ENCODE measurements at places on chromosomes 5 and 9. TPM values are rescaled to one million over a fixed set of nuclear protein-coding genes. Genes with fewer than 3 reads are reported as not detected.
A peak's percentile ranks its signal among the peaks of the same experiment; 100 is the strongest.

DNA sequence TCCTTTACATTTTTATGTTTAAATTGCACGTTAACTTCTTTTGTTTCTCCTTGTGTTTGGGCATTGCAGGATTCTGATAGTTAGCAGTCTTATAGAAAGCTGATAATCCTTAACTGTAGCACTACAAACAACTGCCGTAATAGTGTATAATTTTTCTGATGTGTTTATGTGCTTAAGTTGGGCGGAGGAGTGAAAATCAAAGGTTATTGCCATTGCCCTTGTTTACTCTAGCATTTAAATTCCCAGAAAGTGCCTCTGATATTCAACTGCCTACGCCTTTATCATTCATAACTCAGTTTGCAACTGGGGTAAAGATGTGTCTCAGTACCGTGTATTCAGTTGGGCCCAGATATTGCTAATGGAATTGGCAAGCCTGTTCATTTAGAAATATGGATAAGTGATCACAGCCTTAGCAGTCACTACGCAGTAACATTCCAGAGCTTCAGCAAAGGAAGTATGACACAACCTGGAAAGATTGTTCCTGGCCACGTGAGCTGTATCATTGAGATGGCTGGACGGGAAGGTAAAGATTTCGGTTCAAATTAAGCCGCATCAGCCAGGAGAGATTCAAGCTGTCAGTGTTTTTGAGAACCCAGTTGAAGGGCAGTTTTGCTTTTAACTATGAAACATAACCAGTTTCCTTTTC lies 28.1 kb upstream of the LRRTM2 start:
- DNase-seq = peak; percentile 55

The TNFSF15 gene
- 0.10 TPM for total RNA-seq

DNA sequence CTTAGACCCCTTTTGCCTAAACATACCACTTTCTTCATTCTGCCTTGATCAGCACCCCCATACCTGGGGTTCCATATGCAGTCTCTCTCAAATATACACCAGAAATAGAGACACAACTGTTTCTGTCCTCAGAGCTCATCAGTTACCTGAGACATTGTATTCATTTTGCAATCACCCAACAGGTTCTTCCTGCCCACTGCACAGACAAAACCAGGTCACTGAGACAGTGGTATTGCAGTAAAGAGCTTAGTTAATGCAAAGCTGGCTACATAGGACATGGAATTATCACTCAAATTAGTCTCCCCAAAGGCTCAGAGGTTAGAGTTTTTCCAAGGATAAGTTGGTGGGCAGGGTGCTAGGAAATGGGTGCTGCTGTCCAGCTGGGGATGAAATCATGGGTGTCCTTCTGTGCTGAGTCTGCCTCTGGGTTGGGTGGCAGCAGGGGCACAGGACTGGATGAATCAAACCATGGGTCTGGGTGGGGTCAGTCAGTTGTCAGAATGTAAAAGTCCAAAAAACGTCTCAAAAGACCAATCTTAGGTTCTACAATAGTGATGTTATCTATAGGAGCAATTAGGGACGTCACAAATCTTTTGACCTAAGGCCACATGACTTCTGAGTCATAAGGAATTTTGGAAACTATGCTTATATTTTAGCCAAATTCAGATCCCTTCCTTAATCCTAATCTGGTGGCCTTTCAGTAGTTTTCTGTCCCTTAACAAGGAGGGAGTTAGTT lies 41.0 kb downstream of the KCNV2 start:
- no peak for DNase-seq

The CKMT2 gene
- total RNA-seq = not detected

DNA sequence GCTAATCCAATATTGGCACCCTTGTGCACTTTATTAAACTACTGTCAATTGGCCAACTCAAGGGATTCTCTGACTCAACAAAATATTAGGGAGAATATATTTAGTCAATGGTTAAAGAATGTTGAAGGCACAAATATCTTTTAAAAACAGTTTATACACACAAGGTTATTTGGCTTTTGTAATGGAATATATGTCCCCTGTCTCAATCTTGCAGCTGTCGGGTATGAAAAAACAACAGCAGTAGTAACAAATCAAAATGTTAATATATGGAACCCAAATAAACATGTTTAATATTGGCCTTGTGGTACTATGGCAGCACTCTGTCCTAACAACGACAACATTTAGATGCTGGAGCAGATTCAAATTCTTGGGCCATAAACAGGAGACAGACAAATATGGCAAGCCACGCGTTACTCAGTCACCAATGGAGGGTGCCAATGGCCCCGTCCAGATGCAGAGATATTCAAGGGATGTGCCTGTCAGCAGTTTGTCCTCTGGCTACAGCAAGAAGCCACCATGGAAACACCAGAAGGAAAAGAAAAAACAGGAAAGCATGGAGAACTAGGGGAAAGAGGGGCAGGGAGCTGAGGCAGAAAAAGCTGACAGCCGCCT lies 342.0 kb downstream of the NDUFS4 start:
- no peak for DNase-seq

DNA sequence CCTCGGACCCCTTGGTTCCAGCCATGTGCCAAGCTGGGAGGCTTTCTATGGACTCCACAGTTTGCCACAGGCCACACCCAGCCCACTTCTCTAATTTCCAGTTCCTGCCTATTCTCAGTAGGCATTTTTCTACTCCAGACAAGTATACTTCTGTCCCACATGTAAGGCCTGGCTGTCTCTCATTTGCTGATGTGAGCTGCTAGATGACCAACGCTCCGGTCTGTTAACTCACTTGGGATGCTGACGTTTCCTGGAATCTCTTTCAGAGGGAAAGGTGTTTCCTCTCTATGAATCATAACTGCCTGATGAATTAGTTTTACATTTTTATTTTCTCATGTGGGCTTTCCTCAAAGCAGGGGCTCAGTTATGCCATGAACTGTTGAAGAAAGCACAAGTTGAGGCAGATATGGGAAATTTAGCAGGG lies 36.3 kb downstream of the ERGIC1 start:
- peak; percentile 92 for DNase-seq

GRCh38 chr5:92676215-92677165 lies 904.5 kb downstream of the NR2F1-AS1 start:
- no peak for DNase-seq

- DNase-seq = no peak
These were observed 3.6 kb downstream of the ERGIC1 start for GRCh38 chr5:172837640-172838039.

- DNase-seq = peak; percentile 93
These were observed 218.8 kb upstream of the MSX2 start for GRCh38 chr5:174505621-174506020.

GRCh38 chr5:158431369-158432029 lies 572.6 kb upstream of the CLINT1 start:
- no peak for DNase-seq

The ADGRV1 gene
- total RNA-seq = 0.47 TPM

DNA sequence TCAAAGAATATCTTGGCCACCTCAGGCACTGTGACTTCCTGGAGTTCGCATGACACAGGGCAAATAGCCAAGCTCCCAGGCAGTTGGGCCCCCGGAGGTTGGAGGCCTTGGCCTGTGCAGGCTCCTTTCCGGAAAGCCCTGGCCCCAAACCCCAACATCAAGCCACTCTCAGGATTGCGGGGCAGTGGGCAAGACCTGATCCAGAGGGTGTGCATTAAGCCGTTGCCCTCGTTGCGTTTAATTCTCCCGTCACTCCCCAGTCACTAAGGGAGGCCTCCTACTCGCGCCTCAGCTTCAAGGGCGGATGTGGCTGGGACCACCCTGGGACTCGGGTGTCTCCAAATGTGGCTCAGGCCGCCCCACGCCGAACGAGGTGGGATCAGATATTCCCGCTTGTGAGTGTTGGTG lies 60.1 kb downstream of the TMEM174 start:
- DNase-seq = no peak

- no peak for DNase-seq
These were observed 2.3 kb downstream of the NKX2-5 start for GRCh38 chr5:173232499-173233346.
